Cardiac muscle cell (in vitro differentiated cells and primary cell): ENCODE measurements at places on chromosomes 12 and 14. TPM values are rescaled to one million over a fixed set of nuclear protein-coding genes. Genes with fewer than 3 reads are reported as not detected.

The ALX1 gene
- 5.2 and 7.2 TPM in 2 replicates for total RNA-seq

The ACOT4 gene
- total RNA-seq, result 0.24 and 0.42 TPM in 2 replicates

The MAX gene
- 32.6 and 36.2 TPM in 2 replicates for total RNA-seq

The LTBP2 gene
- total RNA-seq, result 4.4 and 5.4 TPM in 2 replicates

The ZNF891 gene
- total RNA-seq, result 1.3 and 2.7 TPM in 2 replicates

The IL22 gene
- not detected in 2 replicates for total RNA-seq

The TOMM20L gene
- not detected in 2 replicates for total RNA-seq

The LRR1 gene
- total RNA-seq, result 10.0 and 11.2 TPM in 2 replicates
